ENCODE measurements at places on chromosomes 6 and 20. TPM values are rescaled to one million over a fixed set of nuclear protein-coding genes. Genes with fewer than 3 reads are reported as not detected.

The CCN6 gene
- not detected for total RNA-seq

The MOCS1 gene
- 6.9 TPM for total RNA-seq

The BPIFB2 gene
- total RNA-seq = not detected

The CYP39A1 gene
- total RNA-seq = not detected

The GTSF1L gene
- total RNA-seq = not detected

The OTOR gene
- not detected for total RNA-seq

The FAM120B gene
- 38.5 TPM for total RNA-seq

The NRSN1 gene
- not detected for total RNA-seq

The TRAPPC3L gene
- 0.20 TPM for total RNA-seq

The MRPS18A gene
- 33.8 TPM for total RNA-seq

The KCNK5 gene
- not detected for total RNA-seq

The SLC23A2 gene
- total RNA-seq = 12.5 TPM

The CAGE1 gene
- not detected for total RNA-seq

Measured in HFFc6 (cell line).